ENCODE measurements at places on chromosomes 6 and 20.

DNA sequence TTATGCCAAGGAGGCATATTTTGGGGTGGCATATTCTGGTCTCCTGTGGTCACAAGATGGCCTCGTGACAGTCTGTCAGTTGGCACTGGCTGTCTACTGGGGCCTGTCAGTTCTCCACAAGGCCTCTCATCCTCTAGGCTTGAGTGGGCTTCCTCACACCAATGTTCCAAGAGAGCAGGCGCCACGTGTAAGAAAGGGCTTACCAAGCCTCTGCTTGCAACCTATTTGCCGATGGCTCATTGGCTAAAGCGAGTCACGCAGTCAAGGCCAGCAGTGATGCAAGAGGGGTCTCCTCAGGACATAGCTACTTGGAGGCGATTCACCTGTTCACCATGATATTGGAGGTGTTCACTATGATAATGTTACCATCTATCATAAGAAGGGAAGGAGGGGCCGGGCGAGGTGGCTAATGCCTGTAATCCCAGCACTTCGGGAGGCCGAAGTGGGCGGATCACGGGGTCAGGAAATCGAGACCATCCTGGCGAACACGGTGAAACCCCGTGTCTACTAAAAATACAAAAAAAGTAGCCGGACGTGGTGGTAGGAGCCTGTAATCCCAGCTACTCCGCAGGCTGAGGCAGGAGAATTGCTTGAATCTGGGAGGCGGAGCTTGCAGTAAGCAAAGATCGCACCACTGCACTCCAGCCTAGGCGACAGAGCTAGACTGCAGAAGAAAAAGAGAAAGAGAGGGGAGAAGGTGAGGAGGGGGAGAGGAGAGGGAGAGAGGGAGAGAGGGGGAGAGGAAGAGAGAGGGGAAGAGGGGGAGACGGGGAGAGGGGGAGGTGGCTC is 35.3 kb downstream of the C6orf52 start:
- no peak for DNase-seq

DNA sequence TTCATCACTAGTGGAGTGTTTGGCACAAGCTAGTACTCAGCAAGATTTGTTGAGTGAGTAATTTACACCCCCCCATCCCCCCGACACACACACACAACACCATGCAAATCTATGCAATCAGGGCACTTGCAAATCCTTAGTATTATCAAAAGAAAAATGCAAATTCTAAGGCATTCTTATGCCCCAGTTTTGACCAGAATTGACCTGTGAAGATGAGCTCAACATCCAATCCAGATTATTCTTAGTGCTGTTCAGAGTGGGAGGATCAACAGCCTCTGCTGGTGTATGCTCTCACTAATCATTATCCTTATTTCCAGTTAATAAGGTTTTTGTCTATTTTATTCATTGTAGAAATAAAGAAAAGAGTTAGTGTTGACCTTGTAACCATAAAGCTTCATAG is 185.4 kb downstream of the PLCB1 start:
- DNase-seq, result no peak

DNA sequence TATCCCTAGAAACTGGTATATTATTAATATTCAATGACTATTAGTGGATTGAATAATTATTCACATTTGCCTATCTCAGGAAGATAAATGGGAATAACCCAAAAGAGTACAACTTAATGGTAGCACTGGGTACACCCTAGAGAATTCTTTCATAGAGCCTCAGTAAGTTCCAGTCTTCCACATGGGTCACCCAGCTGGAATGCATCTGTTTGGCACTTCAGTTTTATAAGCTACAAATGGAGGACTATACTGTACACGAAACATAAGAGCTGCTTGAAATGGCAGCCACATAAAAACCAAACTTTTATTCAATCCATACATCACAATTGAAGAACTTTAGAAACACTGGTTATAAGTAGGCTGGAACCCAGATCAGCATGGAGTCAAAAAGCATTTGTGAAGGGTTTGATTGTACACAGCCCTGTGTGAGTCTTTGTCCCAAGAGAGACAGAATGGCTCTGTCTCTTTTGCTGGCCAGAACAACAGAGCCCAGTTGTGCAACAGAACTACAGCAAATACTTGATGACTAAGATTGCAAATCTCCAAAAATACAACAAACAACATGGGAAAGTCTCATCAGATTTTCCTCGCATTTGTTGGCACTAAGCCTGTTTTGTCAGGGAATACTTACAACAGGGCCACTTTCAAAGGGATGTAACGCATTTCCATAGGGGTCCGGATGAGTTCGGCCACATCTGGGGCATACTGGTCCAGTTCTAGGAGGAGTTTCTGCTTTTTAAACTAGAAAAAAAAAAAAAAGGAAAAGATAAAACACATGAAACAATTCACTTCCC is 39.5 kb downstream of the PIGU start:
- no peak for DNase-seq

GRCh38 chr6:144259986-144260385 is 25.1 kb upstream of the UTRN start:
- no peak for DNase-seq

- DNase-seq, result peak; percentile 38
Measured at GRCh38 chr6:139473231-139473701, 98.8 kb upstream of the CITED2 start.

DNA sequence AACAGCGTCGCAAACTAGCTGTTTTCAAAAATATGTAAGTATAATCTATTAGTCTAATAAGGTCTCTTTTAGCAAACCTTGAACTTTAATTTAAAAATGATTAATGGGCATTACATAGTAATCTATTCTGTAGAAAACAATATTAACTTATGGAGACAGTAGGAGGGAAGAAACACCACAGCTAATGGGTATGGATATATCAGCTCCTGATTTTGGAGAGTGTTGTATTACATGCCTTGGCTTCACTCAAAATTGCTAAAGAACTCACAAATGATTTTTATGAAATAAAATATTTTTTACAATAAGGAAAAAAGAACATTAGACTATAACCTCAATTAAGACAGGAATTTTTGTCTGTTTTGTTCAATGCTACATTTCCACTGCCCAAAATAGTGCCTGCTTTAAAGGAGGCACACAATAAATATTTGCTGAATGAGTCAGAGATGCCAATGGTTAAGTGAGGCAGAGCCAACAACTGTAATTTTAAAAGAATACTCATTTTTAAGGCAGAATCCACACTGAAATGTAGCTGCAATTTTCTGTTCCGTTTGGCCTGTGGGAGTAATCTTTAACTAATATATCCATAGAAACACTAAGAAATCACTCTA is 15.7 kb downstream of the ATG5 start:
- no peak for DNase-seq

DNA sequence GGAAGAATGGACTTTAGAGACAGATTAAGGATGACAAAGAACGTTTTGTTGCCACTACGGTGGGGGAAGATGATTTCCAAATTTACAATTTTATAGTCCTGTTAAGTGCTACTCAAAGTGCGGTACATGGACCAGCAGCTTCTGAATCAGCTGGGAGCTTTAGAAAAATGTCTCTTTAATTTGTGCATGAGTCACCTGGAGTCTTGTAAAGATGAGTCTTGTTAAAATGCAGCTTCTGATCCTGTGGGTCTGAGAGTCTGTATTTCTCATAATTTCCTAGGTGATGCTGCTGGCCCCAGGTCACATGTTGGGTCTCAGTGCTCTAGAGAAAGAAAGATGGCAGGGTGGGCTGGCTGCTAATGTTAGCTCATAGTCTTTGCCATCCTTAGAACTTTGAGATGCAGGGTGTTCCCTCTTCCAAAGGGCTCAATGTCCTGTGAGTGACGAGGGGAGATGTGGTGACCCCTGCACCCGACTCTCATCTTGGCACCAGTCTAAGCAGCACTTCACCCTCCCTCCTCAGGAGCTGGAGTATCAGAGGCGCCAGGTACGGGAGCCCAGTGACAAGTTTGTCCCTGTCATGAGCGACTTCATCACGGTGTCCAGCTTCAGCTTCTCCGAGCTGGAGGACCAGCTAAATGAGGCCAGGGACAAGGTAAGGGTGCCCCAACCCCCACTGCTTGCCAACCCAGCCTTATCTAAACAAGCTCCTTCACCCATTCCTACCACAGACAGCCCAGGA is 34.5 kb downstream of the MOCS1 start:
- DNase-seq, result no peak

DNA sequence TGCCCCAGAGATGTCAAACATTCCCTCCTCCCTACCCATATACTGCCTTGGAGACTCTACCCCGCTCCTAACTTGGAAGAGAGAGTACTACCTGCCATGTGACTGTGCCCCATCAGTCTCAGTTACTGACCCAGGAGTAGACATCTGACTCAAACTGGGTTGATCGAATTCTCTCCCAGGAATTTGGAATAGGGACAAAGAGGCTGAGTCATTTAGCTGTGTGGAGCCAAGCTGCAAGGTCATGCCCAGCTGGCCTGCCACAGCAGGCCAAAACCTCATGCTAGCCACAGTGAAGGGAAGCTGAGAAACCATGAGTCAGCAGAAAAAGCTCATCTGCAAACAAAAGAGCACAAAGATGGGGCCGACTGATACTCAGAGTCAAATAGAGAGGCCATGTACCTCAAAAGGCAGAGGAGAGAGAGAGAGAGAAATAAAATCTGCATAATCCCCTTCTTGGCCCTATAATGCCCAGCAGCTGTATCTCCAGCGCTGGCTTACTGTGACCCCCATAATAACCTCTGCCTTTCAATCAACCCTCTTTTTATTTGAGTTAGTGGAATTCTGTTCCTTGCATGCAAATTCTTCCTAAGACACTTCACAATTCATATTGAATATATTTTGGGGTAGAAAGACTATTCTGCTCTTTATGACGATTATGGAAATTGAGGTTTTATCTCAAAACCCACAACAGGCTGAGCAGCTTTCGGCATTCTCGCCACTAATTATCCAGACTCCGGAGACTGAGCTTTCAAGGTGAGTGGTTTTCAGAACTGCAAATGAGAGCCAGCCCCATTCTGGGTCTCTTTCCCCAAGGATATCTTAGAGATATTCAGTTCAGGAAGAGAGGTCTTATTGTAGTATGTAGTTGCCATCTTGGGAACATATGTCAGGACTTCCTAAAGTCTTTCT is 21.4 kb upstream of the AKIRIN2 start:
- DNase-seq, result no peak

DNA sequence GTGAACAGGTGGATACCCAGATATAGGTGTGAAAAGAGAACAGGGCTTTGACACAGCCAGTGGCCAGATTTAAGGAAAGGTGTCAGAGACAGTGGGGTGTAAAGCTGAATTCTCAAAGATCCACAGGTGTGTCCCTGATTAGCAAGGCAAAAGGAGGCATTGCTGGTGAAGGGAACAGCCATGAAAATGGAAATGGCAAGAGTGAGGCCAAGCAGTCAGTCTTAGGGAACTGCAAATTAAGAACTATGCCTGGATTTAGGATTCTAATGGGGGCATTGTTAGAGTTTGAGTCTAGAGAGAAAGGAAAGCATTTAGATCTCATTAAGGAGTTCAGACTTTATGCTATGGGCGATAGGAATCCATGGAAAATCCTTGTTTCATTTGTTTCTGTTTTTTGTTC is 789.2 kb downstream of the MAFB start:
- DNase-seq, result no peak

- no peak for DNase-seq
Measured at GRCh38 chr6:151374036-151374683, 17.2 kb downstream of the ZBTB2 start.

GRCh38 chr6:98384334-98384733 is 450.0 kb upstream of the POU3F2 start:
- no peak for DNase-seq

DNA sequence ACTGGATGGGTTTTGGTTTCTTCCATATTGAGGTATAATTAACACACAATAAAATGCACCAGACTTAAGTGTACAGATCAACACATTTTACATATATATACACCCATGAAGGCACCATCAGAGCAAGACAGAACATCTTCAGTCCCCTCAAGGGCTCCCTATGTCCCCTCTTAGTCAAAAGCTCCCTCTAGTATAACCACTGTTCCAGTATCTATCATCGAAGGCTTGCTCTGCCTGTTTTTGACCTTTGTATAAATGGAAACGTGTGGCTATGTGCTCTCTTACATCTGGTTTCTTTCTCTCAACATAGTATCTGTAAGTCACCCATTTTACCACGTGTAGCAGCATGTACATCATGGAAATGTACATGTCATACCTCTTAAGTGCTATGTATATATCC is 66.5 kb downstream of the BANF2 start:
- DNase-seq, result no peak

- no peak for DNase-seq
Measured at GRCh38 chr6:72798196-72798595, 176.3 kb downstream of the KCNQ5 start.

DNA sequence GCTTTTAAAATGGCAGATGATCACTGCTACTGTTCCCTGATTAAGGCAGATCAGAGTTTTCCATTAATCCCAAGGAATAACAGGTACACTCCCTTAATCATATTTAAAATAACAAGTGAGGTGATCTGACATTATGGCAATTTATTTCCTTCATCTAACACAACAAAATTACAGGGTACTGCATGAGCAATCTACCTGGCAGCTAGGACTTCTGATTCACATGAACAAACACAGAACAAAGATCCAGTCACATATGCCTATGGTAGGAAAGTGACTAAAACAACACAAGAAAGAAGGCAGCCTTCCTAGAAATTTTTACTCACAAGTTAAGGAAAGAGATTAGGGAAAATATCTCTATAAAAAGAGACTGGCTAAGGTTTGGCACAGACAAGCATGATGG is 33.2 kb downstream of the MAP7 start:
- DNase-seq, result no peak

DNA sequence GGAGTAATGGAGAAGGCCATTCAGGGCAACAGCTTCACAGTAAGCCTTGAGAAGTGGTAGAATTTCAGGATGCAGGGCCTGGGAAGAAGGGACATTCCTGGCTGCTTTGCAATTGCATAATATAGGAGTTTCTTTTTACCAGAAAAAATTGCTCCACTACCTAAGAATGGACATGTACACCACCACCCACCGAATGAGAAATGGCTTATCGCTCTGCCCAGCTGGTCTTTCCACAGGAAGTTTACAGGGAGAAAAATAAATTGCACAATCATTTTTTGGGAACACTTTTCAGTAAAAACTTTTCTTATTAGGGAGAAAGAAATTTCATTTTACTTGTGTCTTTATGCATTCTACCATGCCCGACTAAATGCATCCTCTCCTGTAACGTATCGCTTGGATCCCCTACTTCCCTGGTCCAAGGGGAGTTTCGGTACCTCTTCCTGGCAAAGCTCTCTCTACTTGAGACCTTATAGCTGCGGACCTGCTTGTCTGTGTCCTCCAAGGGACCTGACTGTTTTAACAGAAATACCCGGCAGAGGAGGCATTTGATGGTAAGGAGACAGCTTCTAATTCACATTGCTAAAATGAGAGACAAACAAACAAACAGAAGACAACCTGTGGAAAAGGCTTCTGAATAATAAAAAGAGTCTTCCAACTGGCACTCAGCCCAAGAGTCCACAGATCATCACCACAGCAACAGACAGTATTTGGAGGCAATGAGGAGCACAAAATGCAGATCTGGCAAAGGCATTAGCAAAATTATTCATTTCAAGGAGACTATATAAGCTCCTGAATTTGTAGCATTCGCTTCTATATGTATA is 54.2 kb downstream of the MAP3K5 start:
- DNase-seq, result no peak

DNA sequence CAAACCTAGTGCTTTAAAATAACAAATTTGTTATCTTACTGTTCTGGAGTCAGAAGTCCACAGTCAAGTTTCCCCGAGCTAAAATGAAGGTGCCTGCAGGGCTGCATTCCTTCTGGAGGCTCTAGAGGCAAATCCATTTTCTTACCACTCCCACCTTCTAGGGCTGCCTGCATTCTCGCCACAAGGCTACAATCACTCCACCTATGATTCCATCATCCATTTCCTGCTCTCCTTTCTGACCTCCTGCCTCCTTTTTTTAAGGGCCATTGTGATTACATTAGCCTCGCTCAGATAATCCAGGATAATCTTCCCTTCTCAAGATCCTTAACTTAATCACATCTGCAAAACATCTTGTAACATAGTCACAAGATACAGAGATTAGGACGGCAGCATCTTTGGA is 42.4 kb upstream of the SIRT5 start:
- no peak for DNase-seq
